ENCODE measurements at places on chromosomes 11 and 22.

GRCh38 chr11:104765401-104766095, 132.7 kb downstream of the CASP12 start:
- no peak for DNase-seq

DNA sequence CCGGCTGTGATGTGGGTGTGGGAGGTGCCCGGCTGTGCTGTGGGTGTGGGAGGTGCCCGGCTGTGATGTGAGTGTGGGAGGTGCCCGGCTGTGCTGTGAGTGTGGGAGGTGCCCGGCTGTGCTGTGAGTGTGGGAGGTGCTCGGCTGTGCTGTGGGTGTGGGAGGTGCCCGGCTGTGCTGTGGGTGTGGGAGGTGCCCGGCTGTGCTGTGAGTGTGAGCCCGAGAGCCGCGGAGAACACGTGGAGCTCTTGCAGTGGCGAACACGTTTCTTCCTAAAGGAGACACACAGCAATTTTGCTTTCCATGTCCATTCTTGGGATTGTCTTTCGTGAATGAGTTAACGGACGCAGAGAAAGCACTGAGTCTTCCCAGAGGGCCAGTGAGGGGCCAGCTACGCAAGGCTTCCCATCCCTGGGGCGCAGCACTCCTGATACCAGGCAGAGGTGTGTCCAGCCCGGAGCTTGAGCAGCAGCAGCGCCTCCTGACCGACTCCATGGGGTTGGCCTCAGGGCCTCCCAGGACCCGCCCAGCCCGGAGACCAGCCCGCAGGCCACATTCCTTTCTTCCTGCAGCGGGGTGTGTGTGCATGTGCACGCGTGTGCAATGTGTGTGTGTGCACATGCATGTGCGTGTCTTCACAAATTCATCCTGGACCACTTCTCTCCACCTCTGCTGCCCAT, 245.0 kb upstream of the B3GAT1 start:
- peak; percentile 35 for DNase-seq

DNA sequence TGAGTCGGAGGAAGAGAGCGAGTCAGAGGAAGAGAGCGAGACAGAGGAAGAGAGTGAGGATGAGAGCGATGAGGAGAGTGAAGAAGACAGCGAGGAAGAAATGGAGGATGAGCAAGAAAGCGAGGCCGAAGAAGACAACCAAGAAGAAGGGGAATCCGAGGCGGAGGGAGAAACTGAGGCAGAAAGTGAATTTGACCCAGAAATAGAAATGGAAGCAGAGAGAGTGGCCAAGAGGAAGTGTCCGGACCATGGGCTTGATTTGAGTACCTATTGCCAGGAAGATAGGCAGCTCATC, 780 bp downstream of the TRIM44 start:
- DNase-seq = no peak

GRCh38 chr11:62843466-62843865, 4.1 kb upstream of the WDR74 start:
- no peak for DNase-seq

- no peak for DNase-seq
Measured at GRCh38 chr11:96318850-96319249, 24.1 kb downstream of the MAML2 start.

- no peak for DNase-seq
Measured at GRCh38 chr11:102749101-102749722, 24.5 kb upstream of the MMP8 start.

GRCh38 chr11:123924027-123924426, 15.4 kb upstream of the OR4D5 start:
- DNase-seq = no peak

DNA sequence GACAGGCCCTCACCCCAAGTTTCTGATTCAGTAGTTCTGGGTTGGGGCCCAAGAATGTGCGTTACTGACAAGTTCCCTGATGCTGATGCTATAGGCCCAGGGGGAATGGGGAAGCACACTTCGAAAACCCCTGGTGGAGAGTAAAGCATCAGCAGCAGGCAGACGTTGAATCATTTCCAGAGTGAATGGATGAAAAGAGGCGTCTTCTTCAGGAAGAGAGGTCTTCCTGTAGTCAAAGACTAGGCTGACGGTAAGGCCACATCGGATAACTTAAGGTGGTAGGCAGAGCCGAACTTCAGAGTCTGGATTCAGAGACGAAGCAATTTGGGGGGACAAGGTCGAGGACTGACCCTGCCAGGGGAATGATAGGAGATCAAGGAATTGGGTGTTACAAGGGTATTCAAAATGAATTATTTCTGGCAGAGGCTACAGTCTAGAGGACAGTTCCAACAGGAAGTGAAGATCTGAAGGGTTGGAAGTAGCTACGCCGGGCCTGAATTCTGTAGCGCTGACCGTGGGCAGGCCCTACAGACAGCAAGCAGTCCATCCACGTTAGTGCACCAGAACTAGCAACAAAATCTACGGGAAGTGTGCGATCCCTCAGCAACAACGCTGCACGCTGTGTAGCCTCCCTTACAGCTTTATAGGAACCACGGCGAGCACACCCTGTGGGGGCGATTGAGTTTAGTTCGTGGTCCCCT, 862 bp upstream of the CENATAC start:
- DNase-seq = peak; percentile 56

DNA sequence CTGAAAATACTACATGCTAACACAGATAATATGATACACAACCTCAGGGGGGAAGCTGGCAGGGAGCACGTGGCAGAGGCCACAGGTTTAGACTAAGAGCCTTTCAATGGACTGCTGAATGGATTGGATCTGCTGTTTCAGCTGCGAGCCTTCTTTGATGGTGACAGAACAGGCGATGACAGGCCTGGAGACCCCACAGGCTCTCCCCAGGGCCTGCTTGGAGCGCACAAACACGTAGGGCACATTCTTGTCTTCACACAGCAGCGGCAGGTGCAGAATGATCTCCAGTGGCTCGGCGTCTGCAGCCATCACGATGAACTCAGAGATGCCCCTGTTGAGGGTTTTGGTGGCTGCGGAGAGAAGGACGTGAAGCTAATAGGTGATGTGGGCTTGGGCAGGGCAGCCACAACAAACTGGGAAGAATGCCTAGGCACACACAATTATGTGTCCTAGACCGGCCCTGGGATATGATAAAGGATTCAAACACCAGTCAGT, 13.8 kb downstream of the SNU13 start:
- no peak for DNase-seq

- no peak for DNase-seq
Measured at GRCh38 chr11:122399375-122399774, 256.1 kb upstream of the UBASH3B start.

DNA sequence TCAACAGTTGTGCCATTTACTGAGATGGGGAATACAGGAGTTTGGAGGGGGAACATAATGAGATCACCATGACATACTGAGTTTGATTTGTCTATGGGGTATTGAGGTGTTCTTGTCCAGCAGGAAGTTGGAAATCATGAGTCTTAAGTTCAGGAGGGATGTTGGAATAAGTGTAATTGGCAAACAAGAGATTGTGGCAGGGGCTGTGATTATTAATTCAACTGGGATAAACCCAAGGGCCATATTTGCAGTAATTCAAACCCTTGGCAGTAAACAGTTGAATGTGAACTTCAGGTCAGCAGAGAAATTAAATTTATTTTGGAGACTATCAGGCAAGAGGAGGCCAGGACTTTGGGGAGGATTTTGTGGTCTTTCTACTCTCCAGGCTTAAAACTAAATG, 33.4 kb downstream of the ADM start:
- no peak for DNase-seq

All from CD4-positive, alpha-beta T cell treated with Interleukin-4 for 1 hour (primary cell).